Islet precursor cell (in vitro differentiated cells): ENCODE measurements at places on chromosomes 7 and 10.

- DNase-seq: no peak
These were observed 3.9 kb downstream of the LRMDA start for GRCh38 chr10:75435291-75435690.

GRCh38 chr10:88851706-88852105 is at the start of gene ANKRD22:
ANKRD22 (minus strand) TSS chr10:88851844; CDS start chr10:88851607, 237 bp downstream.
- peak; percentile 87 for DNase-seq

DNA sequence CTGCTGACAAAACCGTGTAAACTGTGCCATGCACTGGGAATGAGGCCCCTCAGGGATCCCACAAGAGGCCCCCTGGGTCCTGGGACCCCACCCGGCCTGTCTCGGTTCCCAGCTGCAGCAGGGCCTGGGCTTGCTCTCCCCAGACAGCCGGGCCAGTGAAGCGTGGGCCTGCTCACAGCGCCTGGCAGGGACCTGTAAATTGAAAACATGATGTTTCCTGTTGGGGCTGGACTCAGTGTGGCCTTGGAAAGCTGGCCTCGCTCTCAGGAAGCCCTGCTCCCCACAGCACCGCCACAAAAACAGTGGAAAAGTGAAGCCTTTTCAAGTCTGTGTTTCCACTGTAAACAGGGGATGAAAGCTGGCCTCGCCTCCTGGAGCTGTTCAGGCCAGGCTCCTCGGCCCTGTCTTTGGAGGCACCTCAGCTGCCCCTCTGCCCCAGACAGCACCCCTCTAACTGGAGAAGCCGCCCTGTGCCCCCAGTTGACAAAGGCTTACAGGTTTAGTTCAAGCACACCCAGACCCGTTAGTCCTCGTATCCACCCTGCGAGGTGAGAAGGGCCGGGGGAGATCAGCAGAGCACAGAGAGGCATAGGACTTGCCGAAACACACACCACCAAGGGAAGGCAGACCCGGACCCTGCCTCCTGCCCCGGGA is 108.3 kb downstream of the ZMIZ1 start:
- DNase-seq: no peak

GRCh38 chr7:65239324-65239706 is 134.3 kb upstream of the ZNF92 start:
- no peak for DNase-seq
